Brain microvascular endothelial cell (primary cell): ENCODE measurements at places on chromosomes 6 and 20.
A peak's percentile ranks its signal among the peaks of the same experiment; 100 is the strongest.

DNA sequence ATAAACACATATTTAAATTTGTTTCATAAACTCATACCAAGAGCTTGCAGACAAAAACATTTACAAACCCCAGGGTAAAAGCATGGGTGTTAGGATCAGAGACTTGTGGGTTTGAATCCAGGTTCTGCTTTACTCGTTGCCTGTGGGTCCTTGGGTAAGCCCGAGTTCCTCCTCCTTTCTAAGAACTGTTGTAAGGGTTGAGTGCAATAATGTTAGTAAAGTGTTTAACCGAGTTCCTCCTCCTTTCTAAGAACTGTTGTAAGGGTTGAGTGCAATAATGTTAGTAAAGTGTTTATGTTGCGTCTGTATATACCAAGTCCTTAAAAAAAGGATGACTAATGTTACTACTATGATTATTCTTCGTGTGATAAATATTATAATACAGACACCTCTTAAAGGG is 18.7 kb downstream of the CCDC170 start:
- DNase-seq: no peak

- DNase-seq: no peak
Observed at GRCh38 chr6:137493218-137494038, 766 bp downstream of the OLIG3 start.

DNA sequence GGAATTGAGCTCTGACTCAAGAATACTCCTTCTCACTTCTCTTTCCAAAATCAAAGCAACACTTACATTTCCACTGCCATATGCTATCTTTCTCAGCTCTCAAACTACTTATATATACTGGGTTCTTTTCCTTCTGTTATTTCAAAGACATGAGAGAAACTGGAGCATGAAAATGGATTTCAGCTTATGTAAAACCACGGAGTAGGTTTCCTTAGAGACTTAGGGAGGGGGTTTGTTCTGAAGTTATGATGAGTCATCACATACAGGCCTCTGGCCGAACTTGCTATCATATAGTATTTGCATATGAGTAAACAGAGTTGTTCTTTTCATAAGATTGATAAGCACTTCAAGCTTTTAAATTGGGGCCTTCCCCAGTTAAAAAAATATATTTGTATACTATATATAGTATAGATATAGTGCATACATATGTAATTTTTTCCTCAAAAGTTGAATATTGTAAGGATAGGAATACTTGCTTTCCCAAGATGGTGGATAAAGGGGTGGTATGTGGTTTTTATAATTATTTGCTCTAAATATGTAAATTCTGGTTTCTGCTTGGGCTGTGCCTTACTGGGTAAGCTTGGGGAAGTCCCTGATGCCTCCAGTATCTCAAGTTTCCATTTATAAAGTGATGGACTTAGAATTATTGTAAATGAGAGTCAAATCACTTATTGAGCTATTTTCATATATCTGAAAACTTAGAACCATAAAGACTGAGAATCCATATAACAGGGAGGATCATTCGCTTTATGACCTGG is 273.9 kb downstream of the RFPL4B start:
- peak; percentile 67 for DNase-seq

DNA sequence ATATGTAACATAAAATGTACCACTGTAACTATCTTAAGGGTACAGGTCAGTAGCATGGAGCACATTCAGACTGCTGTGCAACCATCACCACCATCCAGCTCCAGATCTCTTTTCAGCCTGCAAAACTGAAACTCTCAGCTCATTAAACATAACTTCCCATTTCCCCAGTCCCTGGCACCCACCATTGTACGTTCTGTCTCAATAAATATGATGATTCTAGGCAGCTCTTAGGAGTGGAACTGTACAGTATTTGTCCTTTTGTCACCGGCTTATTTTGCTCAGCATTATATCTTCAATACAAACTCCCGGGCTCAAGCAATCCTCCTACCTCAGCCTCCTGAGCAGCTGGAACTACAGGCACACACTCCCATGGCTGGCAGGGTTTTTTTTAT is 1.5 kb downstream of the ZC3H12D start:
- no peak for DNase-seq

GRCh38 chr20:36305602-36306551 is at the start of gene DLGAP4:
Gene DLGAP4 (plus strand): TSS chr20:36306339. CDS start chr20:36431718, 125,379 bp downstream.
- no peak for DNase-seq

DNA sequence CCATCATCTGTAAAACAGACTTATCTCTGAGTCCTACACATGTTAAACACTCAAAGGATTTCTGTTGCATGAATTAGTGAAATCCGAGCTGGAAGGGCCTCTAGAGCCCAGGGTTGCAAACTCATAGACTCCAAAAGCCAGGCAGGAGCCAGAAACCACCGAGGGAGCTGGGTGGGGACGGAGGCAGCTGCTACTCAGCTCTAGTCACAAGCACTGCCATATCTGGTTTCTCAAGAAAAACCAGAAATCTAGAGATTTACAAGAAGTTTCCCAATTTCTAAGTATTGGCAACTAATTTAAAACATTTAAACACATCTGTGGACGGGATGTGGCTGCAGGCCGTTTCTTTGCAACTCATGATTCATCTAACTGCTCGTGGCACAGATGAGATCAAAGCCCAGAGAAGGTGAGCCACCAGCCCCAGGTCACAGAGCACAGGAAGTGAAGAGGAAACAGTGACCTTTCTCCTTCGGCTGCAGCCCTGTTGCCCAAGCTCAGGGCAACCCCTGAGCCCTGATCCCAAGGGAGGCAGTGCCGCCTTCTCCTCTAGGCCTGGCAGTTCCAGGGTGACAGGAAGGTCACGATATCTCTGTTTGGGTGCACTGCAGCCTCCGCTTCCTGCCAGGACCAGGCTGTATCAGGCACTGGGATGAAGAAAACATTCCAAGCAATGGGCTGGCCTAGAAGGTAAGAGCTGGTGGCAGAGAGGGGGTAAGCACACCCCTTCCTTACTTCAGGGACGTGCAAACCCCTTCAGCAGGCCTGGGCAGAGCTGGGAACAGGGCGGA is 26.4 kb upstream of the PTGIS start:
- DNase-seq: peak; percentile 53

DNA sequence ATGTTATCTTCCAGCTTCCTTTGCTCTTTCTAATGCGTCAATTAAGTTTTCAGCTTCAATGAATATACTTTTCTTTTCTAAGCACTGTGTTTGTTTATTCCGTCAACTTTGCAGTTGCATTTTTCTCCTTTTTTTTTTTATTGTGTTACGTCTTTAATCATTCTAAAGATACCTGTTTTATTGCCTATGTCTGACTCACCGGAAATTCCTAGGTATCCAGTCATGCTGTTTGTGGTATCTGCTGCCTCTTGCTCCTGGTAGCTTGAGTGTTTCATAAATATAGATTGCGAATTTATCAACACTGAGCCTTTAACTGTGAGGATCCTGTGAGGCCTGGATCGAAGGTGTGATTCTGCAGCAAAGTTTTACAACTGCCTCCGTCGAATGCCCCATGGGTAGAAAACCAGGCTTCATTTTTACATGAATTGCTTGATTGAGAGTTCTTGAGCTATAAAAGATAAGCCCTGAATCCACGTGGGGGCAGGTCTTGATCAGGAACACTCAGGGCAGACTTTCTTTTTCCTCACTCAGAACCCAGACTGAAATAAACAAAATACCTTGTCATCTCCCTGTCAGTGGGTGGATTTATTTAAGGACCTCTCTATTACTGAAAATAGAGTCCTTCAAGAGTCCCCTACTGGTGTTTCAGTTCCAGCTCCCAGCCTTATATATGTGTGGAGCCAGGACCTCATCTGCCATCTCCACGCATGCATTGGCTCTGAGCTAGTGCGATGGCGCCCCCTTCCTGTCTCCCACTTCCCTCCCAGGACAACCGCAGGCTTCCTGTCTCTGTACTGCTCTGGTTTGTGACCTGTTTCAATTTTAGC is 60.1 kb upstream of the LRRC1 start:
- peak; percentile 72 for DNase-seq

DNA sequence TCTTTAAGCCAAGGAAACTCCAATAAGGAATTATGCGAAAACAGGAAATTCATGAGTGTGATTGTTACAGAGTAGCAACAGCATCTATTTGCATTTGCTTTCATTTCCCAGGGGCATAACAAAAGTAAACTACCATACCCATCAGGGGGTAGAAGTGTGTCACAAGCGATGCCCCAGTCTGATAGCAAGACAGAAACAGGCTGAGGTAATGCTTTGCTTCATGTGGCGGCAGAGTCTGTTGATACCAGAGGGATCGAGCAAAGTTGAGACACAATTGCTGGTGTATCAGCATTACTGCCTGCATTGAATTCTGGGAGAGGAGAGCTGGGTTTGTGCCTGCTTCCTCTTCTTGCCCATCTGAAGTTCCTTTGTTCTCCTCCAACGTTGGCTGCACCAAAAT is 51.2 kb upstream of the LYRM2 start:
- peak; percentile 12 for DNase-seq

DNA sequence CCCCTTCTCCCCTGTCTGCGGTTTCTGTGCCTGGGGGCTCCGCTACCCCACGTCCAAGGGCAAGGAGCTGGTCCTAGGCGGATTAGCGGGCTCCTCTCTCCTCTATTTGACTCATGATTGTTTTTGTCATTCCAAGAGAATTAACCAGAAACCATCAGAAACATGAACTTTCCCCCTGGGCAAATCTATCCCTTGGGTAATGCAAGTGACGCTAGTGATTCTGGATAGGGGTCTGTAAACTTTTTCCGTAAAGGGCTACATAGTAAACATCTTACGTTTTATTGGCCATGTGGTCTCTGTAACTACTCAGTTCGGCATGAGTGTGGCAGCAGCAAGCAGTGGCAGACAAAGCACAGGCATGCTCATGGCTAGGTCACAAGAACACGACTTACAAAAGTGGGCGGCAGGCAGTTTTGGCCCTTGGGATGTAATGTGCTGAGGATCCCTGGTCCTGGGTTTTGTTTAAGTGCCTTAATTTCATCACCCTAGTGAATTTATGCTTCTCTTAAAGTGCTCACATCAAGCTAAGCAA is 654 bp downstream of the CST11 start:
- no peak for DNase-seq

DNA sequence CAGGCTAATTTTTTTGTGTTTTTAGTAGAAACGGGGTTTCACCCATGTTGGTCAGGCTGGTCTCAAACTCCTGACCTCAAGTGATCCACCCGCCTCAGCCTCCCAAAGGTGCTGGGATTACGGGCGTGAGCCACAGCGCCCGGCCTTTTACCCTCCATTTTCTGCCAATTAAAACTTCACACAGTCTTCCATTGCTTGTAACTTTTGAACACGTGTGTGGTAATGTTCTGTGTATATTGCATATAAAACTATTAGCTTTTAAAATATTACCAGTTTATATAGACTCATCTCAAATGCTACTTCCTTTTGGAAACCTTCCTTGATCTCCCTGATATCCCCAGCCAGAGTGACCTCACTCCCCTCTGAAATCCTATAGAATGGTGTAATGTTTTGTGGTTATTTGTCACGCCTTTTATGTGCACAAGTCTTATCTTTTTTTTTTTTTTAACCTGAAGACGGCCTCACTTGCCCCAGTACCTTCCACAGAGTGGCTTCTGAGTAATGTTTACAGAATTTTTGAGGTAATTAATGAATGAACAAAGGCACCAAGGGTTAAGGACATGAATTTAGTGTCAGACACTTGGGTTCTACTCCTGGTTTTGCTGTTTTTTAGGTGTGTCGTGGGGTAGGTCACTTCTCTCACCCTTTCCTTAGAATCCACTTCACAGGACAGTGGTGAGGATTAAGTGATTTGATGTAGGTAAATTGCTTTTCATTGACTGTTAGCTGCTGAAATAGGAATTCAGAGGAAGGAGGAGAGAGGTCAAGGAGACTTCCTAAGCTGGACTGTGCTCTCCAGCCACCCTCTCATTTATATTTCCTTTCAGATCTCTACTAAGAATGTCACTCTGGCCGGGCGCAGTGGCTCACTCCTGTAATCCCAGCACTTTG is 11.2 kb upstream of the MMP24 start:
- DNase-seq: no peak

DNA sequence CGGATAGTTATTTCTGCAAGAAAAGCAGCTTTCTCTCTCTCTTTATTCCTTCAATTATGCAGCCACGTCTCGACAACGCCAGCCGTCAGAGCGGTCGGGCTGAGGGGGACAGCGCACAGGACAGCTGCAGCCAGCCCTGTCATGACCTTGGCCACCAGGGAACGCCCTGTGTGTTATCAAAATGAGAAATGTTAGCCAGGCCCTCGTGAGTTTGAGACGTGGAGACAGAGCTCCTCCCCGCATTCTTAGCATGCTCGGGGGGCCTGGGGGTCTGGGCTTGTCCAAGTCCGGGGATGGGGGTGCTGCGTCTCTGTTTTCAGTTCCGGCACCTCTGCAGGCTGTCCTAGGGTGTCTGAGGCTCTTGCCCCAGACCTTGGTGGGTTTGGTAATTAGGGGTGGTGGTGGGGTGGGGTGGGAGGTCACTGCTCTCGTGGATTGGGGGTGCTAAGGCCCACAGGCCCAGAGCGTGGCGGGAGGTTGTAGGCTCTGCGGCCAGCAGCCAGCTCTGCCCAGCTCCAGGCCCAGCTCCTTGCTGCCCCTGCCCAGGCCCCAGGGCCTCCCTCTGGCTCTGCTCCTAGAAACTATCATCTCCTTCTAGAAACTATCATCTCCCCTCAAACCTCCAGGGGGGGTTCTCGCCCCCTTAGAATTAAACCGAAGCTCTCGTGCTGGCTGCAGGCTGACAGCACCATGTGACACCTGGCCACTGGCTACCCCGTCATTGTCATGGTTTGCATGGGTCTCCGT is 54.3 kb upstream of the GATA5 start:
- DNase-seq: no peak

- DNase-seq: no peak
Observed at GRCh38 chr6:144536079-144536478, 250.9 kb downstream of the UTRN start.

DNA sequence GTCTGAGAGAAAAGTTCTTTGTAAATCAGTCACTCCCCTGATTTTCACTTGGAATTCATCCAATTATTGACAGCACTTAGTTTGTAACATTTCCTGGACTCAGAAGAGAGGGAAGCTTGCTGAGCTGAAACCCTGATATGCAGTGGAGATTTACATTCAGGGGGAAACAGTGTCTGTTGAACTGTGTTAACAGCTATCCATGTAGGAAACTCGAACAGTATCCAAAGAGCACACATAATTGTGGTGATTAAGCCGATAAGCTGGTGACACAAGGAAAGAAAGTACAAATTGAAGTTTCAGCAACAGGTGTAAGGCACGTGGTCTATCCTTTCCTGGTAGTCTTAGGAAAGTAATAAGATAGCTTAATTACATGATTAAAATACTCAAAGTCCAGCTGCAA is 78.1 kb upstream of the FLRT3 start:
- DNase-seq: no peak

GRCh38 chr6:128036808-128037570 is 136.1 kb upstream of the THEMIS start:
- no peak for DNase-seq
